ENCODE measurements at places on chromosomes 1 and 21.

DNA sequence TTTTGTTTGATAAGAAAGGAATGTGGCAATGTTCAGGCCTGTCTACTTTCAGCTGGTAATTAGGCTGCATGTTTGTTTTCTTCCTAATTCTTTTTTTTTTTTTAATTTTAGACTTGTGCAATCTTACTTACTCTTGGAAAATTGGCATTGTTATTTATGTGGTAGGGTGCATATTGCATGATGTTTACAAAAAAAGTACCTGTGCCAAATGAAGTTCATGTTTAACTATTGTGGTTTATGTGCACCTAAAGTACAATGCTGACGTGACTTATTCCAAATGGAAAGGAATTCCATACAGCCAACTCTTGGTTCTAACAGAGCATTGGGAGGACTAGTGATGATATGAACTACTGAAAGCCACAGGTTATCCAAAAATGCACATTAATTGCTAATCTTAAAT, 51.0 kb downstream of the KCNK2 start:
- ATAC-seq, result no peak

DNA sequence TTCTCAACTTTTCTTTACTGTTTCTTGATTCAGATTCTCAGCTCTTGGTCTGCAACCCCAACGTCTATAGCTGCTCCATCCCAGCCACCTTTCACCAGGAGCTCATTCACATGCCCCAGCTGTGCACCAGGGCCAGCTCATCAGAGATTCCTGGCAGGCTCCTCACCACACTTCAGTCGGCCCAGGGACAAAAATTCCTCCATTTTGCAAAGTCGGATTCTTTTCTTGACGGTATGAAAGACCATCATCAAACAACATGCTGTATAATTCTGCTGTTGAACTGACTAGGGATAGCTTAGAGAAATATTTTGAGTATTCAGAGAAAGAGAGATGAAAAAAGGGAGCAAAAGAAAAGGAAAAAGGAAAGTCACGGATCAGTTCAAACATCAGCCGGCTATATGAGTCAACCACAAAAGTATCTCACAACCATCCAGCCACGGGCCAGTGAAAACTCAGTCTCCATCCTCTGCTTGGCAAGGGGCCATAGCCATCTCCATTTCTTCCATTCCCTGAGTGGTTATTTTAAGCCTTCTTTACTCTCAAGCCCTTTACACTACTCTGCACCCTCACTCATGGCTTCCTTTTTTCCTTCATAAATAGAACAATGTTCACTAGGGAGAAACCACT, 14.1 kb downstream of the DNASE2B start:
- ATAC-seq, result no peak

DNA sequence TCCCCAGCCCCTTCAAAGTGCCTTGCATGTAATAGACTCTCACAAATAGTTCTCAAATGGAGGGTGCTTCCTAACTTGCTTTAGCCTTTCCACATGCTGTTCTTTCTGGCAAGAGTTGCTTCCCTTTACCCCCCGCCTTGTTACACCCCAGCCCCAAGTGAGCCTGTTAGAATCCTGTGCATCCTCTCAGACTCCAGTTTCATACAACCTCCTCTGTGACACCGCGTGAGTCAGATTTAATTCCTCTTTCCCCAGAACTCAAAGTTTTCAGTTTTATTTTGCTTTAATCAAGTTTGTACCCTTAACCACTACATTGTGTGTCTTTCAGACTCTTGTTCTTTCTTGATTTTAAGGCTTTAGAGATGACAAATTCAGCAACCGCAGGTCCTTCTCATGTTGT, 234.5 kb upstream of the HOOK1 start:
- no peak for ATAC-seq

- ATAC-seq, result no peak
Observed at GRCh38 chr1:241834733-241835377, 13.1 kb upstream of the EXO1 start.

GRCh38 chr1:114694540-114695310, 621 bp downstream of the AMPD1 start:
- no peak for ATAC-seq

DNA sequence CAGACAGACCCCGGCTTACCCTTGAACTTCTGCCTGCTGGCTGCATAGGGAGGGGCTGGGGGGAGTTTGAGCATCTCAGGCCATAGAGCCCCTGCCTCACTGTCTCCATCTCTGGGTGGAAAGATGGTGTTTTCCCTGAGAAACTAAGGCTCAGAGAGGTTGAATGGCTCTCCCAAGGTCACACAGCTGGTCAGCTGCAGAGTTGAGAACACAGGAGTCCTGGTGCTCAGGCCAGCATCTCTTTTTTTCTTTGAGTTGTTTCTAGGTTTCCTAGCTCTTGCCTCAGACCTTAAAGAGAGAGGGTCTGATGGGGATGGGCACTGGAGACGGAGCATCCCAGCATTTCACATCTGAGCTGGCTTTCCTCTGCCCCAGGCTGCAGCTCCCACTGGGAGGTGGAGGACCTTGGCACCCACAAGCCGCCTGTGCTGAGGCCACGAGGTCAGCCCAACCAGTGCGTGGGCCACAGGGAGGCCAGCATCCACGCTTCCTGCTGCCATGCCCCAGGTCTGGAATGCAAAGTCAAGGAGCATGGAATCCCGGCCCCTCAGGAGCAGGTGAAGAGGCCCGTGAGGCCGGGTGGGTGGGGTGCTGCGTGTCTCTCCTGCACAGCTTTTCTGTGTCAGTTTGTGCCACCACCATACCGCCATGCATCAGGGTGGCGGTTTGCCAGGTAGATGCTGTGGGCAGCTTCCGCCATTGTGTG, 21.8 kb downstream of the PCSK9 start:
- no peak for ATAC-seq

- no peak for ATAC-seq
Observed at GRCh38 chr1:218760601-218761570, 412.8 kb upstream of the LYPLAL1 start.

GRCh38 chr21:27213303-27213702, 246.4 kb upstream of the ADAMTS5 start:
- no peak for ATAC-seq

- peak; percentile 38 for ATAC-seq
Observed at GRCh38 chr1:58815686-58816071, 31.8 kb upstream of the JUN start.

- no peak for ATAC-seq
Observed at GRCh38 chr1:10701145-10701544, 95.3 kb downstream of the CASZ1 start.

GRCh38 chr21:32993894-32994293, 31.8 kb upstream of the OLIG2 start:
- no peak for ATAC-seq

DNA sequence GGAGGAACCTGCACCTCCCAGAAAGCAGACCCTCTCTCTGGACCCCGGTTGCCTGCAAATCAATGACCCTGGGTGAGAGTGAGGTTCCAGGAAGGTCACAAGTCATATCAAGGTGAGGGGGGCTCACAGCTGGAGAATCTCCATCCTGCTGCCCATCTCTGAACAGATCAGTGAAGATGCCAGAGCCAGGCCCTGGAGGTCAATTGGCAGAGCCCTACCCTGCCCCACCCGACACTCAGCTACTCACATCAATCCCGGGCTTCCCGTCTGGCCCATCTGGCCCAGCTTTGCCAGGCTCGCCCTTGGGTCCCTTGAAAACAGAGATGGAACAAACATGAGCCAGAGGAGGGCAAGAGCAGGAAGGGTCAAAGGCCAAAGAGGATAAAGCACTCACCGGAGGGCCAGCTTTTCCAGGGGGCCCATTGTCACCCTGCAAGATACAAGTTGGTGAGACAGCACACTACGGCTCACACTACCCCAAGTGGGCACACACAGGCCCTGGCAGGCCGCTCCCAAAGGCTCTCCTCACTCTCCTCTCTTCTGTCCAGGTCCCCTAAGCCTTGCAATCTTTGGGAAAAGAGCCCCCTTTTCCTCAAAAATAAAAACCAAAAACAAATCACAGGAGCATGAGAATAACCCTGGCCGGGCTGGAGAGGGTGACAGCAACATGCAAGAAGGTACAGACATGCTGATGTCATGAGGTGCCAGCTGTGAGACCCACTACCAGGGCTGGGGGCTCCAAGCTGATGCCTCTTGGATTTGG, 2.9 kb downstream of the COL9A2 start:
- no peak for ATAC-seq

DNA sequence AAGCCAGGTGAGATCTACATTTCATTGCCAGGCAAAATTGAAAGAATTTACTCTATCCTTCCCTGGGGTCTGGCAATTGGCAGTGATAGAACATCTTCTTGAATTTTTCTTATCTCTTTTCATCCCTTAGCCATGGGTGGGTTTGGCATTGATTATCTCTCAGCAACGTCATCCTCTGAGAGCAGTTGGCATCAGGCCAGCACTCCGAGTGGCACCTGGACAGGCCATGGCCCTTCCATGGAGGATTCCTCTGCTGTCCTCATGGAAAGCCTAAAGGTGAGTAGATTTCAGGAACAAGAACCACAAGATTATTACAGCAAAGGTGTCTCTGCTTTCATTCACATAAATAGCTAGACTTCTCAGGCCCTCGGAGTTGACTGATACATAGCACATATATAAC, 39.3 kb downstream of the NCF2 start:
- ATAC-seq, result no peak

GRCh38 chr1:21217812-21218596, 41.3 kb upstream of the EIF4G3 start:
- peak; percentile 34 for ATAC-seq

- no peak for ATAC-seq
Observed at GRCh38 chr21:35352066-35352770, 303.1 kb upstream of the RUNX1 start.

DNA sequence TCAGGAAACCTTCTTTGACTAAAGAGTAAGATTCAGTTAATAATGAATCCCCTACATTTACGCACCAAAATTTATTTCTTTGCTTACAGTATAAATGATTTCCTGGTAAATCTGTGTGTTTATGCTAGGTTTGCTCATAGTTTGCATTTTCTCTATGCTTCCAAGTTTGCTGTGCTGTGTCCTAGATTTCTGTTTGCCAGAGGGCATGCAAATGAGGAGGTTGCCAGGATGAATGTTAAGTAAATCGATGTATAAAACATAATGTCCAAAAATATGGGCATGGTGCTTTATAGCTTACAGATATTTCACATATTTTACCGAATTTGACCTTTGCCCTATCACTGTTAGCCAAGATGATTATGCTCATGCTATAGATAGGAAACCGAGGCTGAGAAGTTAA, 63.8 kb downstream of the TBX19 start:
- ATAC-seq, result no peak

GRCh38 chr1:226634611-226635246, 86.2 kb downstream of the STUM start:
- no peak for ATAC-seq

DNA sequence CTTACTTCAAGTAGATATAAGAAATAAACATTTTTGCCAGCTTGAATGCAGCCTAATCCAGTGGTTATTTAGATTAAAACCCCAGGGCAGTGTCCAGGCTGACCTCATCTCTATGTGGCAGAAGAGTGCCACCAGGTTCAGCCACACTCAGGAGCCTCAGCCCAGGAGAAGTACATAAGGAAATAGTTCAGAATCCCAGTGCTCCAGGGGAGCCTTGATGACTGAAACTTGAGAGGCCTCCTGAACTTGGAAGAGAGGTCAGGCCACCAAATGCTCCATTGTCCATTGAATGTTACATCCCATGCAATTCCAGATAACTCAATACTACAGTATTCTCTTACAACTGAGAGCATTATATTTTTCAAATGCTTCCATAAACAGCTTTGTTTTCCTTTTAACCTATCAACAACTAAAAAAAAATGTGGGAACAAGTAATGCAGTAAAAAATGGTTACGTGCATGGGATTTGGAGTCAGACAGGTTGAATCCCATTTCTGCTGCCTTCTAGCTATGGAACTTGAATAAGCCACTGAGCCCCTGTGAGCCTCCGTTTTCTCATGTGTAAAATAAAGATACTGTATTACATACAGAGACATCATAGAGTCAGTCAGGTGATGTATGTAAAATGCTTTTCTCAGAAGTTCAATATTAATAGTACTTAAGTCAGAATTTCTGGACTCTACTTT, 248.0 kb downstream of the PLPP3 start:
- ATAC-seq, result no peak

GRCh38 chr1:205319081-205320018, 2.2 kb downstream of the NUAK2 start:
- peak; percentile 59 for ATAC-seq

GRCh38 chr1:59433440-59433813, 136.5 kb downstream of the FGGY start:
- ATAC-seq, result no peak

GRCh38 chr21:18518054-18518481, 114.5 kb upstream of the TMPRSS15 start:
- ATAC-seq, result no peak

DNA sequence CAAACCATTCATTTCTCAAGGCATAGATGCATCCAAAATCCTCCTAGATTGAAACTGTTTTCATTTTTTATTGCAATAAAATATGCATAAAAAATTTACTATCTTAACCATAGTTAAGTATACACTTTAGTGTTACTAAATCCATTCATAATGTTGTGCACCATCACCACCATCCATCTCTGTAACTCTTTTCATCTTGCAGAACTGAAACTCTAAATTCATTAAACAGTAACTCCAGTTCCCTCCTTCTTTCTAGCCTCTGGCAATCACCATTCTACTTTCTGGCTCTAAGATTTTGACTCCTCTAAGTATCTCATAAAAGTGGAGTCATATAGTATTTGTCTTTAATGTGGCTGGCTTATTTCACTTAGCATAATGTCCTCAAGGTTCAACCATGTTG, 236.8 kb downstream of the SMYD3 start:
- ATAC-seq, result no peak

DNA sequence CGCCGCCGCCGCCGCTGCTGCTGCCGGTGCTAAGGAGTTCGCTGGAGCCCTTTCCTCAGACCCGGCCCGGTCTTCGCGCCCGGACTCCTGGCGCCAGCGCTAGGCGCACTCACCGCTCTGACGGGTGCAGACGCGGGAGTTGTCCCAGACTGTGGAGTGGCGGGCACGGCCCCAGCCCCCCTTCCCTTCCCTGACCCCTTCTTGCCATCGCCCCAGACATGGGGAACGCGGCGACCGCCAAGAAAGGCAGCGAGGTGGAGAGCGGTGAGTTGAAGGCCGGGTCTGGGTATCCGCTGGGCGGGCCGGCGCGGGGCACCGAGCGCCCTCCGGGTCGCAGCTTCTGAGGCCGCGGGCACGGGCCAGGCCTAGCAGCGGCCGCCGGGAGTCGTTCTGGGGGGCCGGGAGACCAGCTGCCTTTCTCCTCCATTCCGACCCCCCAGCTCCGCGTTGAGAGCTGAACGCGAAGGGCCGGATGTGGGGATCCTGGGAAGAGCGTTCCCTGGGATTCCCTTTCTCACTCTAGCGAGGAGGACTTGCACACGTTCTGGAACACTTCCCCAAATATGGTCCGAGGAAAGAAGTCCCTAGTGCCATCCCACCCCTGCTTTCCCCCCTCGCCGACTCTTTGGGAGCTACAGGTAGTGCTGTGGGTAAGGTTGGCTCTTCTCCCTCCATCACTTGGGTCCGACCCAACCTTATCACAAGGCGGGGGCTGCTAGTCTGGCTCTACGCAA, 65.8 kb upstream of the PRKACB start:
- ATAC-seq, result no peak

GRCh38 chr1:213060836-213061235, 9.8 kb downstream of the RPS6KC1 start:
- ATAC-seq, result no peak

DNA sequence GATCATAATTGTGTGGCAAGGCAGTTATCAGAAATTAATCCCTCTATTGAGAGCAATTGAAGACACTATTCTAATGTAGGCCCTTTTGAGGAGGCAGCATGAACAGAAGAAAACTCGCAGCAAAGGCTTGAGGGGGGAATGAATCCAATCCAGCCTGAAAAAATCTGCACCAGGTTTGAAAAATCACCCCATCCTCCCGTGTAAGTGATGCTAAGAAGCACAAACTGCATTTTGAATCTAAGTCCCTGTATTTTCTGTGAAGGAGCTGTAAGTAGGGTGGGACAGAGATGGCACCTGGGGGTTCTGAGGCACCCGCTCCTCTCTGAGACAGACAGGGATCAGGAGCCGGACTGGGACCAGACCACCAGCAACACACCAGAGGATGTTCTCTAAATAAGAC, at the start of gene CRB1:
CRB1 (plus strand) TSS at position 241 of the 400 bp plus-strand sequence. CDS start 161 bp downstream, outside the sequence.
- no peak for ATAC-seq

All from esophagus mucosa (tissue), 1 donor.